ENCODE measurements at places on chromosomes 5 and 9.

DNA sequence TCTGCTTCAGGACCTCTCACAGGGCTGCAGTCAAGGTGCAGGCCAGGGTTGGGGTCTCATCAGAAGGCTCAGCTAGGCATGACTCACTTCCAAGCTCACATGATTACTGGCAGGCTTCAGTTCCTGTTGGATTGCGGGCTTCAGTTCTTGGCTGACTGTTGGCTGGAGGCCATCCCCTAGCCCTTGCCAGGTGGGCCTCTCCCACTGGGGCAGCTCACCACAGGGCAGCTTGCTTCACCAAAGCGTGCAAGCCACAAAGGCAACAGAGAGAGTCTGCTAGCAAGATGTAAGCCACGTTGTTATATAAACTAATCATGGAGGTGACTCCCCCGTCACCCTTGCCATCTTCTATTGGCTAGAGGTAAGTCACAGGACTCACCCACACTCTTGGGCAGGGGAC lies 14.4 kb downstream of the CPLX2 start:
- no peak for DNase-seq

DNA sequence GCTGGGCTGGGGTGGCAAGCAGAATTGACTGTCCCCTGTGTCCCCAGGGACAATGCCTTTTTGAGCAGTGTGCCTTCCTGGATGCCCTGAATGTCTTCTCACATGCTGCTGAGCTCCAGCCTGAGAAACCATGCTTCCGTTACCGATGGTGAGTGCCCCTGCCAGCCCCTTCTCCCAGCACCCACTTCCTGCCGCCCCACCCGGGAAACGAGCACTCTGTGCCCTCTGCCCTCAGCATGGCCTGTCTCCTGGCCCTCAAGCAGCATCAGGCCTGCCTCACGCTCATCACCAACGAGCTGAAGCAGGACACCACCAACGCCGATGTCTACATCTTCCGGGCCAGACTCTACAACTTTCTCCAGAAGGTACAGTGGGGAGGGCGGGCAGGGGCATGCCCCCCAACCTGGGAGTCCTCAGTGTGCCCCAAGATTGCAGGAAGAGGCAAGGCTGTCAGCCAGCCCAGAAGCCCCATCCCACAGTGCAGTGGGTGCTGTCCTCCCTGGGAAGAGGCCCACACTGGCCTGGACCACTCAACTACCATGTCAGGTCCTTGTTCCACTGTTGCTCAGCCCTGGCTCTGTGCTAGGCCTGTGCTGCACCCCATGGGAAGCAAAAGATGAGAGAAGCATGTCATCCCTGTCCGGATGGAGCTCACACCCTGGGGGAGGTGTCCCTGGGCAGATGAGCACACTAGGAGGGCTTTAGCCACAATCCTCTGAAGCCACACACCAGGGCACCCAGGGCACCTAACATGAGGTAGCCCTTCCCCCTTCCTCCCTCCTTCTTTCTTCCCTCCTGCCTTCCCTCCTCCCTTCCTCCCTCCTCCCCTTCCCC lies 4.4 kb downstream of the TTC16 start:
- no peak for DNase-seq

DNA sequence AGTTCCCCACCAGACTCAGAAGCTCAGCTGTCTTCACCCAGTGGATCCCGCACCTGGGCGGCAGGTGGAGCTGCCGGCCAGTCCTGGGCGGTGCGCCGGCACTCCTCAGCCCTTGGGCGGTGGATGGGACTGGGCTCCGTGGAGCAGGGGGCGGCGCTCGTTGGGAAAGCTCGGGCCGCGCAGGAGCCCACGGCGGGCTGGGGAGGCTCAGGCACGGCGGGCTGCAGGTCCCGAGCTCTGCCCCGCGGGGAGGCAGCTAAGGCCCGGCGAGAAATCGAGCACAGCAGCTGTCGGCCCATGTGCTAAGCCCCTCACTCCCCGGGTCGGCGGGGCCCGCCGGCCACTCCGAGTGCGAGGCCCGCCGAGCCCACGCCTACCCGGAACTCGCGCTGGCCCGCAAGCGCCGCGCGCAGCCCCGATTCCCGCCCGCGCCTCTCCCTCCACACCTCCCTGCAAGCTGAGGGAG lies 560.0 kb downstream of the BRINP1 start:
- DNase-seq, result no peak

GRCh38 chr5:45410304-45410995 lies 285.7 kb downstream of the HCN1 start:
- no peak for DNase-seq

- no peak for DNase-seq
These were observed 506.5 kb downstream of the DMAC1 start for GRCh38 chr9:7293091-7293490.

DNA sequence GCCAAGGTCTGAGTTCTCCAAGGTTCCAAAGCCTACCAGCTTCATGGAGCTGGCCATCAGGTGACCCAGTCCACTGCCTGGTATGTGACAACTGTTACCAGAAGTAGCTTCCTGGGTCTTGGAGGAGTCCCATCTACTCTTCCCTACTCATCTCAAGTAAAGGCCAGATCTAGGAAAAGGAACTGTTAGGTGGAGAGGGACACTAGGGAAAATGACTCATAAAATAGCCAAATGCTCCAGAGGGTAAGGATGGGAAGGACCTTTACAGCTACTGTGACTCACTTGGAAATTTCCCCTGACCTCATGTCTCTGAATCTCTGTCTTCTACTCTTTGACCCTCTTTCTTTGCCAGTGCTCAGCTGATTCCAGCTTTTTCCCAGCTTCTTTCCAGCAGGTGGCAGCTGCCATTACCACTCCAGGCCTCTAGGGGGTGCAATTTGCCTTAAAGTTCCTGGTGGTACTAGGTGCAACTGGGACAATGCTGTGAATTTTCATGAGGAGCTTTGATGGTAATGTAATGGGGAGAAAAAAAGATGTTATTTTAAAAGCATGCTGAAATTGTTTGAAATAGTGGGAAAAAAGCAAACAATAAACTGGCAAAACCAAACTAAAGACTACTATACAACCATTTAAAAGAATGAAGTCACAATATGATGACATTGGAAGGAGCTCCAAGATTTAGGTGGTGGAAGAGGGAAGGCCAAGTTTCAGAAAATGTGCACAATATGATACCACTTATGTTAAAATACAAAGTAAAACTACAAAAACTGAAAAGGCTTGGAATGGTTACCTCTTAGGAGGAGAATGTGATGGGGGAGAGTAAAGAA lies 27.1 kb upstream of the MYORG start:
- peak; percentile 86 for DNase-seq

DNA sequence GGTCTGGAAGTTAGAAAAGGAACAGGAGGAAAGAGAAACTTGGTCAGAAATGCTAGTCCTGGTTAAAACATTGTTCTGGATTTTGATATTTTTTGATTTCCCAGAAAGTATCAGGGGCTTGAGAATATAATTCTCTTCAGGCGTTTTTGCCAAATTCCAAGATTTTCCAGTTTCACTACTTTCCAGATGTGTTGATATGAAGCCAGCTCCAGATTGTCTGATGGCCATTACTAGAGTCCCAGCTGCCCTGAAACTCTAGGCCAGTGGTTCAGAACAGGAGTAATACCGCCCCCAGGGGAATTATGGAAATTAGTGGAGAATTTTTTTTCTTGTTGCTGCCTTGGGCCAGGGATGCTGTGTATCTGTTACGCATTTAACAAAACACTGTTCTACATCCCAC lies 88.6 kb downstream of the KCNN2 start:
- DNase-seq, result peak; percentile 81

- DNase-seq, result no peak
These were observed 11.4 kb downstream of the YTHDC2 start for GRCh38 chr5:113524927-113525326.

- no peak for DNase-seq
These were observed 1.9 kb upstream of the GRIN1 start for GRCh38 chr9:137136881-137137607.

- peak; percentile 27 for DNase-seq
These were observed 35.3 kb downstream of the APTX start for GRCh38 chr9:32965999-32966722.

GRCh38 chr5:148398698-148399121 lies 15.0 kb downstream of the FBXO38 start:
- DNase-seq, result no peak

- DNase-seq, result no peak
These were observed 151.3 kb downstream of the EBF1 start for GRCh38 chr5:158948376-158948886.

GRCh38 chr5:17816944-17817343 lies 182.7 kb downstream of the TAF11L14 start:
- no peak for DNase-seq

DNA sequence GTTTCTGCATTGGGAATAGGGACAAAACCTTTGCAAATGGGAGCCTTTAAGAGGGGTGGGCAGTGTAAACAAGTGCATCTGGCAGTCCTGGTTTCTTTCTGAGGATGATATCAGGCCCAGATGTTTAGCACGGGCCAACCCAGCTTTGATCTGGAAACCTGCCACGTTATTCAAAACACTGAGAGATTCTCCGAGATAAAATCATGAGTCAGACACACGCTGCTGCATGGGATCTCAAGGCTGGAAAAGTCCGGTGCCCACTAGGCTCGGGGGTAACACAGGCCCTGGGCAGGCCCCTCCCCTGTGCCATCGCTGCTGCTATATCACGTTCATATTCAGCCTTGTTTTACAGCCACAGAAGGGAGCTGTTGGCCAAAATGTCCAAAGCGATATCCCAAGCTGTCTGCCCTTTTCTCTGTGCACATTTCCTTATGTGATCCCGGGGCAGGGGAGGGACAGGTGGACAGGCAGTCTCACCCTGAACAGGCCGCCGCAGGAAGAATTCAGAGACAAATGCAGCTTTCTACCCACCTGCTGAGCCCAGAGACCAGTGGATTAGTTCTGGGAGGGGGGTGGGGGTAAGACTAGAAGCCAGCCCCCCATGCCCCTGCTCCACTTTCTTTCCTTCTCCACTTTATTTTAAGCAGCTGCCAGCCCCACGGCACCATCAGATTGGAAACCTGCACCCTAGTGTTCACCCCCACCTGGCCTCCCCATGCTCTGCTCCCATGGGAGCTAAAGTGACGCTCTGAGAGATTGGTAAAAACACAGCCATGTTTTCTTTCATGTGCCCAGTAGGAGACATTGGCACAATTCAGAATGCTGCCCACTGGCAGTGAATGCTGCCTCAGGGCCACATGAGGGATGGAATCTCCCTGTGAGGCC lies 63.1 kb downstream of the TMOD1 start:
- peak; percentile 79 for DNase-seq

- no peak for DNase-seq
These were observed 16.0 kb upstream of the IL33 start for GRCh38 chr9:6199596-6199995.

- DNase-seq, result no peak
These were observed 507.4 kb downstream of the RASEF start for GRCh38 chr9:82555431-82556051.

GRCh38 chr5:155783791-155784190 lies 543.2 kb upstream of the SGCD start:
- DNase-seq, result no peak

- no peak for DNase-seq
These were observed 601.5 kb downstream of the IRX1 start for GRCh38 chr5:4197151-4197550.

Measured in adipocyte (in vitro differentiated cells).